Suprapubic skin (tissue), 4 donors: ENCODE measurements at places on chromosomes 12 and 14.
A peak's percentile ranks its signal among the peaks of the same experiment; 100 is the strongest.

- peak; percentile 76 for DNase-seq
Observed at GRCh38 chr14:98926146-98926545, 345.9 kb downstream of the BCL11B start.

- peak; percentile 44 for DNase-seq
Observed at GRCh38 chr14:104385531-104386101, 193.9 kb upstream of the C14orf180 start.

- no peak for DNase-seq
Observed at GRCh38 chr12:73413974-73414373, 1123.7 kb upstream of the ATXN7L3B start.

- no peak for DNase-seq
Observed at GRCh38 chr14:31207287-31207754, 272 bp downstream of the HECTD1 start.

- no peak for DNase-seq
Observed at GRCh38 chr14:78834766-78835451, 664.7 kb downstream of the NRXN3 start.

DNA sequence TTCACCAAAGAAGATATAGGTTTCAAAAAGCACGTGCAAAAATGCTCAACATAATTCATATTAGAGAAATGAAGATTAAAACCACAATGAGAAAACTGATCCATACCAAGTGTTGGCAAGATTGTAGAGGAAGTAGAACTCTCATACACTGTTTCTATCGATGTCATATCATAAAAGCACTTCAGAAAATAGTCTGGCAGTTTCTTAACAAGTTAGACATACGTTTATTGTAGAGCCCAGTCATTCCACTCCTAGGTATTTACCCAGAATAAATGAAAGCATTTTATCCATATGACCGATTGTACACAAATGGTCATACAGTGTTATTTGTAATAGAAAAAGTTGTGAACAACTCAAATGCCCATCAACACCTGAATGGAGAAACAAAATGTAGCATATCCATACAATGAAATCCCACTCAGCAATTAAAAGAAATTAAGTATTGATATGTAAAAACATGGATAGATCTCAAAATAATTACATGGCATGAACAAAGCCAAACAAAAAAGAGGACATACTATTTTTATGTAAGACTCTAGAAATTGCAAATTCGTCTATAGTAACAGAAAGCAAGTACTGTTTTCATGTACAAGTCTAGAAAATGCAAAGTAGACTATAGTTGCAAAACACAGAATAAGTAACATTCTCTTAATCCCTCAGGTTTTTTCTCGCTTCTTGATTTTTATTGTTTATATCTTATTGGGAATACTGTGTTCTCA lies 41.0 kb downstream of the USP15 start:
- DNase-seq, result no peak

- DNase-seq, result no peak
Observed at GRCh38 chr12:41699658-41700057, 445.0 kb downstream of the GXYLT1 start.

GRCh38 chr12:90921536-90921935 lies 33.4 kb downstream of the CCER1 start:
- DNase-seq, result no peak

- DNase-seq, result no peak
Observed at GRCh38 chr12:58487255-58487654, 433.0 kb downstream of the LRIG3 start.

DNA sequence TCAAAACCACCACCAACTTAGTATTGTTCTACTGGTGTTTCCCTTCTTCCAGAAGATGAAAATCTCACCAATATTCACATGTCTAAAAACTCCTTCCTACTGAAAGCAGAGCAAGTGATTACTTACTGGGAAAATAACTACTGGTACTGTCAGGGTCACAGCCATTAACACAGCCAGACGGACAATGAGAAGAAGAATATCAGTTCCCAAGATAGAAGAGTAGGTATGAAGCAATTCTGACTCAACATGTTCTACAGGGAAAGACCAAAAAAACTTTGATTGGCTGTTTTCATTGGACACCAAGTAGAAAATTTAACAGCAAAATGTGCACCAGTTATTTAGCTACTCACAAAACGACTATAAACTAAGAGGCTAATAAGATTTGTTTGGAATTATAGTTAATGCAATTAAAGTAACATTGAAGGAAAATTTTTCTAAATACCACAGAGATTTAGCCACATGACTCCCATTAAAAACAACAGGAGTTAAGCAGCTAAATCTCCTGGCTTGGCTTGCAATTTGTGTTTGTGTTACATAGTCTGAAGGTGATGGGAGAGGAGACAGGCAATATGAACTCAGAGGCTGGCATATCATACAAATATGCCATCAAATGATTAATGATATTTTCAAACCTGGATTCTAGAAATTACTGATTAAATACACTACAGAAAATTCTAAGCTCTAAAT lies 9.5 kb downstream of the SLC38A2 start:
- DNase-seq, result no peak

GRCh38 chr12:7750350-7750749 lies 3.2 kb upstream of the CLEC4C start:
- no peak for DNase-seq

- no peak for DNase-seq
Observed at GRCh38 chr12:108299516-108299915, 39.6 kb downstream of the CMKLR1 start.

DNA sequence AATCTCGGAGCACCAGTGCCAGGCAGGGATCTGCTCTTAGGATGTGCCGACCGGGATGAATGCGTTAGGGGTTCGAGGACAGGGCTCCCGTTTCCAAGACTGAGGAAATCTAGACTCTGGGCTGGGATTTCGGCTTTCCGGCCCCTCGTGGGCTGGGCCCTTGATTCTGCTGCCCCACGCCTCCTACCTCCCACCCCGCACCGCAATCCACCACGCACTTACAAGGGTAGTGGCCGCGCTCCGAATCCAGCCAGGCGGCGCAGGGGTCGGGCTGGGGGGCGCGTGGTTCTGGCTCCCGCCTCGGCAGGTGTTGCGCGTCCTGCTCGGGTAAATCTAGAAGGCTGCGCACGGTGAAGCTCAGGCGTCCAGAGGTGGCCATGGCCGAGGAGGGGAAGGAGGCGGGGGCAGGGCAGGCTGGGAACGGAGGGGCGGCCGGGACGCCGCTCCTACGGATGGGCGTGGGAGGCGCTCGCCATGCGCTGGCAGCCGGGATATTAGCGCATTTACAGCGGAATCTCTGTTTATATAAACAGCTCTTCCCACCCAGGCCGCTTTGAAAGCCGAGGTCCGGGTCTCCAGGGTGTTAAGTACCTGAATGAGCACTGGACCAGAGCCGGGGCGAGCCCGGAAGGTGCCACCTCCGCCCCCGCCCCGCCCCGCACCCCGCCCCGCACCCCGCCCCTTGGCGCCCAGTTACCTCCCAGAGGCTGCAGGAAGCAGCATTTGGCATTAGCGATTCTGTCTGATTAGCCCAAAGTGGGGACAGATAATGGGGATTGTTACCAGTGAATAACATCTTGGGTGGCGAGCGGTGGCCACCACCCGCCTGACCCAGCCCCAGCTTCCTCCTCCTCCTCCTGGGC lies at the start of gene NKX2-8:
TSS of gene NKX2-8 (minus strand) at position 604 of the 863 bp plus-strand sequence. CDS start at position 379, 225 bp downstream.
- no peak for DNase-seq

- no peak for DNase-seq
Observed at GRCh38 chr14:56482310-56482911, 97.2 kb upstream of the TMEM260 start.

DNA sequence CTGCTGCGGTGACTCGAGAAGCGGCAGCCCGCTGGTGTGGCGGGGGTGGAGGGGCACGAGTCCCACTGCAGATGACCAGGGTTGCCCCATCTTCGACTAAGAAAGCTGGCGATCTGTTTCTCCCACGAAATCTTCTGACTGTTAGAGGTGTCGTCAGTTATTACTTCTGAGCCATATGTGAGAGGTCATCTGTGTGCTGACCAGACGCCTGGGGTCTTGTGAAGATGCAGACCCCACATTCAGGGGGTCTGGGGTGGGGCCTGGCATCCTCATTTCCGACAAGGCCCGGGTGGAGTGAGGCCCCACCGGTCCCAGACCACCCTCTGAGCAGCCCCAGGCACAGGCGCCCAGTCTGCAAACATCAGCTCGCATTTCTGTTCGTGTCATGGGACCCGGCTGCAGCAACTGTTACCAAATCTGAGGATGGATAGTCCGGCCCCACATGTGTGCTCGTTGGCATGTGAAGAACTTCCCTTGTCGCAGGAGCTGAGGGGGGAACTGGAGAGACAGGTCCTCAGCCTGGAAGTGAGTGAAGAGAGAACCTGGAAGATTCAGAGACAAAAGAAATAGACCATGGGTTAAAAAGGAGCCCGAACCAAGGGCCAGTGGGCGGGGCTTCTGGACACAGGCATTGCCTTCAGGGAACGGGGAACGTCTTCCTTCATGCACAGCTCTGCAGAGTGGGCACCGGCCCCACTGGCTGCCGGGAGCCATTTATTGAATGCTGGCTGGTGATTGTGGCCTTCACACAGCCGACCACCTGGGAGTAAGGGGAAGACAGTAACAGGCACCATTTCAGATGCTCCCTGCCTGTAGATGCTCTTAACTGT lies 135.2 kb downstream of the ADGRD1 start:
- DNase-seq, result peak; percentile 71

GRCh38 chr12:77592836-77593235 lies 237.9 kb upstream of the NAV3 start:
- DNase-seq, result no peak

- no peak for DNase-seq
Observed at GRCh38 chr14:86533834-86534233, 1003.9 kb downstream of the FLRT2 start.

DNA sequence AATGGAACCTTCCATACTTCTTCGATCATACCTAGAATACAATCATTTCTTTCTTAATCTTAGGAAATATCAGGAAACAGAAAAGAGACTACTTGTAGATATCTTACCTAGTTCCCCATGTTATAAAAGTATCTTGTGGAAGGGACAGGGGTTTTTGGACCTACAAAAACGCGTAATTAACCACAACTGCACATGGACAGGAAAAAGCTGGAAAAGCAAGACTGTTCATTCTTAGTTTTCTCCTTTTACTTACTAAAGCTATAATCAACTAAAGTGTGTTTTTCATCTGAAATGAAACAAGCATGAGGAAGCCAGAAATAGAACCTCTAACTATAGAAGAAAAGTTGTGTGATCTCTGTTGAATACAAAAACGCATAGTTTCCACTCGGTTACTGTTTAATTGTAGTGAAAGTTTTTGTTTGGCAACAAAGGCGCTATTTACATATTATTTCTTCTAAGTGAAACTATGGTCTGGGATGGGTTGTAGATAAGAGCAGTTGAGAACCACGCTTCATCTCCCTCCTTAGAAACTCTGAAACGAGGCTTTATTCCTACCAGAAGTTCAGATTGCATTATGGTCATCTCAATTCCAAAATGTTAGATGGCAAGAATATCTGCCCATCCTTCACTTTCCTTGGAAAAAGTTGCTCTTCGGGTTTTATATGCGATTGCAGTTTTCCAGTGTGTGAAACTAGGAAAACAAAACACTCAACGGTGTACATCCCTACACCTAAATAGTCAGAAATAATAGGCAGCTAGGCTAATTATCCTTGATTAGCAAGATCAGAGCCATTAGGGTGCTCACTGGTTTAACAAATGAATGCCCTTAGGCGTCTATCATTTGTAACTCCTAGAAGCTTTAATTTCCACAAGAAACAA lies 1.1 kb downstream of the BCAT1 start:
- no peak for DNase-seq

GRCh38 chr12:5051913-5052312 lies 8.2 kb downstream of the KCNA5 start:
- no peak for DNase-seq

GRCh38 chr14:40576880-40577478 lies 1029.7 kb upstream of the LRFN5 start:
- no peak for DNase-seq

DNA sequence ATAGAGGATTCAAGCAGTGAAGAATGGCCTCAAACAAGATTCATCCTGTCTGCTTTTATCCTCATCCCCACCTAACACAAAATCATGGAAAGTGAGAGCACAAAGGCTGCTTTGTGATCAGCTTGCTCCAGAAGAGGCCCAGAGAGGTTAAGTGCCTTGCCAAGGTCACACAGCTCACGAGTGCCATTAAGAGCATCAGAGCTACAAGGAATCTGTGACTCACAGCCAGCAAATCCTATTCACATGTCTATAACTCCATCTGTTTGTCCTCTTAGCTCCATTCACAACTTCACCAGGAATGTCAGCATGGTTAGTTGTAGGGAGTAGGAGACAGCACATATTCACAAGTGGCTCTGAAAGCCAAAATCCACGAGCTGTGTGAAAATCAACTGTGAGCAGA lies 79.8 kb downstream of the TTC9 start:
- DNase-seq, result no peak

GRCh38 chr14:81132468-81132867 lies 88.3 kb downstream of the GTF2A1 start:
- no peak for DNase-seq

DNA sequence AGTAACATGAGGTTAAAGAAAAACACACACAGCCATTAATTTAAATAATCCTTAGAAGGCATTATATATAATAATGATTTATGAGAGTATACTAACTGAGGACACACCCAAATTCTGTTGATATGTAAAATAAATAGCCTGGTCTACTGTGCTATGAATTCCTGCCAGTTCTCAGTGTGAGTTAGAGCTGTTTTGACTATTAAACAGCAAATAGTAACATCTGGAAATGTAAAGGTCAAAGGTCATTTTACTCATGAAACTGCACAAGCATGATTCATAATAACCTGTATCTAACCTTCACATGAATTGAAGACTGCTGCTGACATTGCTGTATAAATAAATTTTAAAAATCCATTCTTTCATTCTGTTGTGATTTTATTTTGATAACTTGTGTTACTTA lies 966.7 kb downstream of the SLC6A15 start:
- no peak for DNase-seq

- DNase-seq, result no peak
Observed at GRCh38 chr12:117733549-117733805, 235.3 kb downstream of the KSR2 start.

- peak; percentile 81 for DNase-seq
Observed at GRCh38 chr12:49331380-49332222, 5.4 kb downstream of the C1QL4 start.

DNA sequence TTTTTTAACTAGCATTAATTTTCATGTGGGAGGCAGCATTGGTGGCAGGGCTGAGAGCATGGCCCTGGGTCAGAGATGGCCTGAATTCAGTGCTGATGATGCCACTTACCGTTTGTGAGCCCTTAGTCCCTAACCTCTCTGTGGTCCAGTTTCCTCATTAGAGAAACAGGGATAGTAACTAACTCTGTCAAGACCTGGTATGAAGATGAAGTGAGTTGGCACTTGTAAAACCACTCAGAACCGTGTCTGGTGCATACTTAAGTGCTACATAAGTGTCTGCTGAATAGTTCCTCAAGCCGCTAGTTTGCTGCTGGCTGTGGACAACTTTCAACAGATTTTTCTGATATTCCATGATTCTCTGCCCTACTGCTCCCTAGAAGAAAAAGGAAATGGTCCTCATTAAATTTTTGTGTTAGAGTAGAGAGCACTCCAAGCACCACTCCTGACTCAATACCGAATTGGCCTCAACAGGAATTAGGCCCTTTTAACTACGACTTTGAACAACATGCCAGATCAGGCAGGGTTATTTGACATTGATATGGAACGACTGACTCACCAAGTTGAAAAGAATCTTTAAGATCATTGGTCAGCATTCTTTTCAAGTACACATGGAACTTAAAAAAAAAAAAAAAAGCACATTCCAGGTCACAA lies 250.2 kb downstream of the ANO2 start:
- no peak for DNase-seq
